Hippocampal formation (tissue), 2 donors: ENCODE measurements at places on chromosomes 1 and 21.

DNA sequence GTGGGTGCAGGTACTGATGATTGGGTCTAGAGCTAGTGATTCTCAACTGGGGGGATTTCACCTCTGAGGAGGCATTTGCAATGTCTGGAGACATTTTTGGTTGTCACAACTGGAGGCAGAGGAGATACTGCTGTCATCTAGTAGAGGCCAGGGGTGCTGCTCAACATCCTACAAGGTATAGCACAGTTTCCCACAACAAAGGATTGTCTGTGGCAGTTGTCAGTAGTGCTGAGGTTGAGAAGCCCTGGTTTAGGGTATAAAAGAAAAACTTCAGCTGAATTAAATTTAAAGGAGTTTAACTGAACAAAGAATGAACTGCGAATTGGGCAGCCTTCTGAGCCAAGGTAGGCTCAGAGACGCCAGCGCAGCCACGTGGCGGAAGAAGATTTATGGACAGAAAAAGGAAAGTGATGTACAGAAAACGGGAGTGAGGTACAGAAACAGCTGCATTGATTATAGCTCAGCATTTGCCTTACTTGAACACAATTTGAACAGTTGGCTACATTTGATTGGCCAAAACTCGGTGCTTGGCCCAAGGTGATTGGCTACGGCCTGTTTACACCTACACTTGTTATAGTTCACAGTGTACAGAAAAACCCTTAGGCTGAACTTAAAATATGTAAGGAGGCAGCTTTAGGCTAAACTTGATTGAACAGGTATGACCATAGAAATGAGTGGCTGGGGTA, 40.4 kb downstream of the MPZL1 start:
- DNase-seq = no peak

DNA sequence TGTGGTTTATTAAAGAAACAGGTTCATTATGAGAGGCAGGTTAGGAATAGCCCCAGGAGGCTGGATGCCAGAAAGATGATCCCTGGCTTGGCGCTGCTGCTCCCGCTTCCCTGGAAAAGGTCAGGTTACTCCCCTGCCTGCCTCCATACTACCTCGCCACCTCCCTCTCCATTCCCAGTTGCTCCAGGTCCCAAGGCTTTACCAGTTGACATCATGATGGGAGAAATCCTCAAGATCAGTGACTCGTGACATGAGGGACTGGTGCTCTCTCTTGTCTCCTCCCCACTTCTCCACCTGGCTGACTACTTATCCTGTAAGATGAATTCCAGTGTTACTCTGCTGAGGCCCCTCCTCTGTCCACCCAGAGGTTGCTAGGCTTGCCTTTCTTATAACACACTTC, 19.7 kb downstream of the VASH2 start:
- DNase-seq = no peak

DNA sequence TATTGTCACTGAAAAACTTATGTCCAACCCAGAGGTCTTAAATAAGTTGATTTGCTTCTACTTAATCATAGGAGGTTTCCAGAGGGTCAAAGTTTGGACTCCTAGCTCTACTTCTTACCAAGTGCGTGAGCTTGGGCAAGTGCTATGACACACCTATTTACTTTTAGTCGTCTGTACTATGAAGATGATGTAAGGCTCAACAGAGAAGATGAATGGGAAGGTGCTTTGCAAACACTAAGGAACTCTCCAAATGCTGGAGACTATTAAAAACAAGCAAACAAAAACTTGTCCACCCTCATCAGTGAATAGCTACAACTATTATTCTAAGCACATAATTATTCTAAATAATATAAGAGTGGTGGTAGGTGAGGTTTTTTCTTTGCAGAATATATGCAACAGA, 232.3 kb upstream of the USP24 start:
- no peak for DNase-seq

GRCh38 chr1:41838266-41838665, 80.5 kb downstream of the HIVEP3 start:
- no peak for DNase-seq

GRCh38 chr1:117981455-117982192, 52.1 kb downstream of the WDR3 start:
- no peak for DNase-seq

GRCh38 chr1:30894508-30894973, 14.0 kb downstream of the SDC3 start:
- no peak for DNase-seq

DNA sequence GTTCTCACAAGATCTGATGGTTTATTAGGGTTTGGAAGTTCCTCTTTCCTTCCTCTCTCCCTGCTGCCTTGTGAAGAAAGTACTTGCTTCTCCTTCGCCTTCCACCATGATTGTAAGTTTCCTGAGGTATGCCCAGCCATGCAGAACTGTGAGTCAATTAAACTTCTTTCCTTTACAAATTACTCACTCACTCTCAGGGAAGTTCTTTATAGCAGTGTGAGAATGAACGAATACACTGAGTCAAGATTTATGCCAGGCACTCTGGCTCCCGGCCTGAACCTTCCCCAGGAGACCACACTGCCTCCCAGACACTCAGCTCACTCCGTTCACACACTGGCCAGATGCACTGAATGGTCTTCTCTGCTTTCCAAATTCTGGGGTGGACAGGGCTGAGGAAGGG, 308.3 kb upstream of the AJAP1 start:
- DNase-seq = no peak

- DNase-seq = no peak
These were observed 480.6 kb downstream of the CAMTA1 start for GRCh38 chr1:7265771-7266371.

- DNase-seq = peak; percentile 3
These were observed 225.6 kb upstream of the MAP1LC3C start for GRCh38 chr1:242224461-242224860.

- DNase-seq = no peak
These were observed 126.9 kb downstream of the SETD4 start for GRCh38 chr21:35933466-35933865.

- DNase-seq = no peak
These were observed 88.8 kb upstream of the PLD5 start for GRCh38 chr1:242613266-242613815.

DNA sequence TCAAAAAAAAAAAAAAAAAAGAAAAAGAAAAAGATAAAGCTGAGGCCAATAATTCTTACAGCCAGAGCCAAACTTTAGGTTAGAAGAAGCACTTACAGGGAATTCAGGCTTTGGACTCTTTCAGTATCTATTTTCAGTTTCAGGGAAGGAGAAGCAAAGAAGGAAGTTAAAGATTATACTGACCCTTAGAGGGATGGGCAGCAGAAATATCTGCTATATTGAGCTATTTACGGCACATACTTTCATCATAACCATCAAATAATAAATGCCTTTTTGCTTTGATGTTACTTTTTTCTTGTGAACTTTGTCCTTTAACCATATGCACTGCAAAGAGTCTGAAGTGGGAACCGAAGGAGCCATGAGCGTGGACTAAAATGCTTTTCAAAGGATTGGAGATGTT, 42.0 kb downstream of the TM2D1 start:
- DNase-seq = no peak

DNA sequence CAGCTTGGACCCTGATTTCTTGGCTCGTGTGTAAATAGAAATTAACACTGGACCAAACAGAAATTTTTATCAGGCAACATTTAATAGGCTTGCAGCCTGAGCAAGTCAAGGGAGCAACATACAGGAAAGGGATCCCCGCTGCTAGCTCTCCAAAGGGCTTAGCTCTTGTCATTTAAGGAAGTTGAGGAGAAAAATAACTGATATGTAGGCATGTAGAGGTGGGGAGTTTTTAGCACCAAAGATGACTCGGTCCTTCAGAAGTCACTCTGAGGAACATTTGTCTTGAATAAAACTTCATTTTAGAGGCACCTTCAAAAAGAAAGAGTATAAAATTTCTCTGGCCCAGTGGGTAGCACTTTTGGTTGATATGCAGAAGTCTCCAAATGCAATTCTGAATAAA, 27.1 kb downstream of the GBP2 start:
- no peak for DNase-seq

GRCh38 chr21:40235528-40235927, 368.3 kb downstream of the PCP4 start:
- DNase-seq = no peak

DNA sequence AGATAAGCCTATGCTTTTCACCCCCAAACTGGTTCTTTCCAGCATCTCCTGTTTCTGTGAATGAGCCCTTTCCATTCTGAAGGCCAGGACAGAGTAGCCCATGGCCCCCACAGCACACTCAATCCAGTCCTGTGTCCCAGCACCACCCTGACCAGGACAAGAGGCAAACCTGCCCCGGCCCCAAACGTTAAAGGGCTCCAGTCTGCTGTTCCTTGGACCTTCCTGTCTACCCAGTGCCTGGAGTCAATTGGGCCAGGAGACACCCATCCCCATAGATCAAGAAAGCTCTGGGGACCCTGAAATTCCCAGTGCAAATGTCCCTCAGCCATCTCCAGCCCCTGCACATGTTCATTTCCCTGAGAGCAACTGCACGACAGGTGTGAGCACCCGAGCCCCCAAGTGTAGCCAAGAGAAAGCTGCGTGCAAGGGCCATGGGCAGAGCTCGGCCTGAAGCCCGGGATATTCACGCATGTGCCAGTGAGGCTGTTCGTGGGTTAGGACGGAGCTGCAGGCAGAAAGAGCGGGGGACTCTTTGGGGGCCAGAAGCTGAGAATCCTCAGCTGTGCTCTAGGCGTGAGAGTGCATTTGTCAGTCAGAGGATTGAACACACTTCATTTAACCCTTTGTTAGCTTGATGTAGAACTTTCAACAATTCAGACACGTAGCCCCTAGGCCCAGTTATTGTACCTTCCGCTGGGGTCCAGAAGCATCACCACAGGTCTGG, 4.2 kb upstream of the RIPK4 start:
- DNase-seq = no peak

- DNase-seq = no peak
These were observed 328.5 kb downstream of the FAM72C start for GRCh38 chr1:143643148-143643885.

- DNase-seq = no peak
These were observed 271.3 kb downstream of the DNM3 start for GRCh38 chr1:172112576-172112975.

- DNase-seq = no peak
These were observed 18.3 kb upstream of the CHI3L1 start for GRCh38 chr1:203204756-203205155.

GRCh38 chr1:179448437-179449149, 82.8 kb downstream of the AXDND1 start:
- DNase-seq = no peak

- DNase-seq = no peak
These were observed 177.7 kb upstream of the HP1BP3 start for GRCh38 chr1:20964540-20965484.

DNA sequence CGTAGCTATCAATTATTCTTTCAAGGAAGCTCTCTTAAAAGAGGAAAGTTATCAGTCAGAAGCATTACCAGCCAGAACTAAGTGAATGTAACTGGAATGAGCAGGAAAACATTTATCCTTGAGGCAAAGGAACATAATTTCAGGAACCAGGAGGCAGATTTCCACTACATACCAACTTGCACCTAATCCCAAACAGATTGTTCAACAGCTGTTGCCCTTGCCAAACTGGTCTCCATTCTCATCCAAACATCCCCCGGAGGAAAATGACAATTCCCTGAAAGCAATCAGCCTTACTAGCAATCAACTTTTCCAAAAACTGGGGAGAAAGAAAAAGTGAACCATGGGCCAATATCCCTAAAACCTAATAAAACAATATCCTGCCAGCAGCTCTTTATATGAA, 35.0 kb downstream of the ENAH start:
- no peak for DNase-seq

DNA sequence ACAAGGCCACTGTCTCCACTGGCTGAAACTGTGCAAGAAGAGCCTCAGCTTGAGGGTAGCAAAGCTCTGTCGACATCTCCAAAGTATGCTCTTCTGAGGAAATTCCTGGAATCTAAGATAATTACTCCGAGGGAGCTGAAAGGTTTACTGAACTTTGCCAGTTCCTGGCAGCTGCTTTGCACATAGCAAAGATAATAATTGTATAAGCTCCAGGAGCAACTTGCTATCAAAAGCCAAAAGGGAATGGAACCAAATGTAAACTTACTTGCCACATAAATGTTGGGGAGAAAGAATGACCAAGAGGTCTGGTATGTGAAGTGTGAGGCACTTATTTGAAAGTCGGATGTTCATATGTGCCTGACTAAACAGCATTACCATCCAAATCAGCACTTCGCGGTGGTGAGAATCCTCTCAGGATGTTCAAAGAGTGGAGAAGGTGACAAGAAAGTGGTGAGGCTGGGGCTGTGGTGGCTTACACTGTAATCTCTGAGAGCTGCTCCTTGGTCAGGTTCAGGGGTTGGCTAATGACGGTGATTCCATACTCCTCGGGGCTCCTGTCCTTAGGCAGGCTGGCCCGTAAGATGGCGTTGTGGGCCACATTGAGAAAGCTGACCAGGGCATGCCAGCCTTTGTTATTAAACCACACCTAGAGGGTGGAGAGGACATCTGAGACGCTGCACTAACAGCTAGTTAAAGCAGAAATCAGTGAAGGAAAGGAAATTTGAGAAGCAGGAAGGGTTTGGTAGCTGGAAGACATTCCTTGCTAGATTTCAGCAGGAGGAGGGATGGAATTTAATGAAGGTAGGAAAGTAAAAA, 100.0 kb downstream of the ABCA4 start:
- no peak for DNase-seq
